ENCODE measurements at places on chromosomes 2 and 18.

DNA sequence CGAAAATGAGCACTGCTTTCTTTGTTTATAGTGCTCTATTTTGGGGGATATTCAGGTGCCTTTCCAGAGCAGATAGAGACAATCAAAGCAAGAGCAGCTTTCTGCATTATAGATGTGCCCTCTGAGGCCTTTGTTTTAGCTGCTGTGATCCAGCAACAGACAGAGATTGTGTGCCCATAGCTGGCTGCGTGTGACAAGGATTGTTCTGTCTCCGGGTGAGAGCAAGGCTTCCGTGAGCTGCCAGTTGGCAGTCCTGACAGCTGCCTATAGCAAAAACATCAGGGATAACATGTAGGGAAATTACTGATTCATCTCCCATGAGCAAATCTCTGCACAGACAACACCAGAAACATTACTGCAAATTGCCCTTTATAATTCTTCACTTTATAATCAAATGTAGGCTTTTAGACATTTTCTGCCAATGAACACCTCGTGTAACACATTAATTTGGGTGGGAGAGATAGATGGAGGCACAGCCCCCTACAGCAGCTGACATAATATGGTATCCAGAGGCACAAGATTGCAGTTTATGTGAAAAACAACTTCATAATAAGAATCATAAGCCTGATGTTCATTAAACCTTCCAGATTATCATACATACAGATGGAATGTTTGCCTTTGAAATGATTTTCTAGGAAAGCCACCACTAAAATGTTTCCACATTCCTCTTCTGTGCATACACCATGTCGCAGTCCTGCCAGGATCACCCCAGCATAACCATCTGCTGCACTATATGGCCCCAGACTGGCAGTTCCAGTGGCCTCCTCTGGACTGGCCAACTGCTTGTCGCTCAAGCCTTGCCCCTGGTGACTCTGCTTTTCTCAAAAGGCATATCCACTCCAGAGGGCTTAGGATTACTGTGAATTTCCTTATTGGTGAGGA, 131.2 kb downstream of the TRIB2 start:
- no peak for DNase-seq

GRCh38 chr2:158484892-158485556, 28.3 kb downstream of the PKP4 start:
- no peak for DNase-seq

DNA sequence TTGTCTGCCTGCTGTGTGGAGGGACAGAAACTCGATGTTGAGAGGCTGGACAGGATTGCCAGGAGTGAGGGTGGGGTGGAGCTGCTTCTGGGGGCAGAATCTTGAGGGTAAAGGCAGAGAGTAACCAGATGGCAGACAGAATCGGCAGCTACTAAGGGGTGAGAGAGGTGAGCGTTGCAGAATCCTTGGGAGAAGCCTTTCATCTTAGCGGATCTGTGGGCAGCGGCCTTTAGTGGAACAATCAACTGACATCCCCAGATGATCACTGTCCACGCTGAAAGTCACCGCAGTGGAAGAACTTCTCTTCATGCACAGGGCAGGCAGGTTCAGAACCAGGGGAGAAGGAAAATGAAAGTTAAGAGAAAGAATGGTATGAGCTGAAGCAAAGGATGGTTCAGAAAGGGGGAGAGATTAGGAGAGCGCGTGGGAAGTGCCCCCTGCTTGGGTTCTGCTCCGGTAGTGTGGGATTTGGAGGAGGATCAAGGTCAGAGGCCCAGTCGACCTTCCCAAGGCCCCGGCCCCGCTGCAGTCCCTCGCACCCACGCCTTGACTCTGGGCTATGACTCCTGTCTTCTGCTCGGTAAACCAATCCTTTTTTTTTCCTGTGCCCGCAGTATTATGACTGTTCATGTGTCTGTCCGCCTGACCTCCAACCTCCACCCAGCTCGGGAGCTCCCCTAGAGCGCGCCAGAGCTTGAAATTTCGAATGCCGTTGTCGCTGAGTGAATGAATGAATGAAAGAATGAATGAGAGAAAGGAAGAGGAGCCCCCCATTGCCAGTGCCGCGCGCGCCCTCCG, 584 bp downstream of the BOLA3 start:
- peak; percentile 35 for DNase-seq

DNA sequence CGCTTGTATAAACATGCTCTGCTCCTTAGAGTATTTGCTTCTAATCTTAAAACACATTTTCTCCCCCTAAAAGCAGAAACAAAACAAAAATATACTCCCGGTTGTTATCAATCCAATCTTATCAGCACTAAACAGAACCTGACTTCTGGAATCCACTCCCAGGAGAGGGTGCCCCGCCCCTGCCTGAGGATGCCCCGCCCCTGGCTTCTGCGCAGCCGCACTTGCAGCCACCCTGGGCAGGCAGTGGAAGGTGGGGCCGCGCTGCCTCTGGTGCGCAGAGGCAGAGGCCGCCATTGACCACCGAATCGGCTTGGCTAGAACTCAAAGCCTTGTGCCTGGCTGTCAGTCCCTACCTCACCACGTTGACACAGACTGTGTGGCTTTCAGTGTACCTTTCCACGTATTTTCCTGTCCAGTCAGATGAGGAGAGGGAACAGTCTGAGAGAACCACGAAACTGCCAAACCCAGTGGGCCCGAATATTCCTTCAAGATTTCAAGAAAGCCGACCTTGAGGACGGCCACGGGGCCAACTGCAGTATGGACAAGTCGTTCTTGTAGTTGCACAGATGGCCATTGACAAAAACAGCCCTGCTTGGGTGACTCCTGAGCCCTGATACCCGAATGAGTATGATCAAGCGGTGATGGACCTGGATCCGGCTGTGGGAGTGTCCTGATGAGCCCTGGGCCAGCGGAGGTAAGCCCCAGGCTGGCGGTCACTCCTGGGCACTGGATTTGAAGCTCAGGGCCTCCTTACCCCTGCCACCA, 46.2 kb upstream of the ARHGAP28 start:
- no peak for DNase-seq

- no peak for DNase-seq
These were observed 73.3 kb downstream of the LONRF2 start for GRCh38 chr2:100248971-100249370.

Measured in stimulated activated CD4-positive, alpha-beta T cell treated with anti-CD3 and anti-CD28 coated beads, Interleukin-15, amount 100 ng/mL, for 48 hours (primary cell).